ENCODE measurements at places on chromosomes 2 and 18. TPM values are rescaled to one million over a fixed set of nuclear protein-coding genes. Genes with fewer than 3 reads are reported as not detected.

The HNRNPLL gene
- 80.7 TPM for total RNA-seq

The RAB6C gene
- total RNA-seq, result 0.14 TPM

The CD8A gene
- 180 TPM for total RNA-seq

GRCh38 chr18:47758000-47758399, 172.5 kb downstream of the SMAD2 start:
- peaks cover 47% of the 10 kb centered on the region for H3K27me3 ChIP-seq
- peaks cover 16% of the 10 kb centered on the region for H3K36me3 ChIP-seq
- H3K4me3 ChIP-seq, result no peak overlapping the region
- H3K27ac ChIP-seq, result no peak overlapping the region
- DNase-seq, result no peak
- H3K4me1 ChIP-seq, result no peaks in the 10 kb centered on the region

DNA sequence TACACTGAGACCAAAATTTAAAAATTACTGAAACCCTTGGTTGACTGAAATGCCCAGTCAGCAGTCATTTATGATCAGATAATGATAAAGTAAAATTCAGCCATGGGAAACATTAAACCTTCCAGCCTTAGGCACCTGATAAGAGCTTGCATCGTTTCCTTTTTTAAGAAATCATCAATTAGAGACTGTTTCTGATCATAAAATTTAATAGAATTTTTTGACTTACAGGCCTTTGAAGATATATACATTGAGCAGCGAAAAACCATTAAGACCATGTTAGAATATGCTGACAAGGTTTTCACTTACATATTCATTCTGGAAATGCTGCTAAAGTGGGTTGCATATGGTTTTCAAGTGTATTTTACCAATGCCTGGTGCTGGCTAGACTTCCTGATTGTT, 99.6 kb upstream of the CSRNP3 start:
- H3K27ac ChIP-seq, result no peak overlapping the region
- no peaks in the 10 kb centered on the region for H3K4me1 ChIP-seq
- H3K36me3 ChIP-seq, result no peaks in the 10 kb centered on the region
- H3K27me3 ChIP-seq, result no peaks in the 10 kb centered on the region

GRCh38 chr2:199739413-199740110, 111.4 kb downstream of the FTCDNL1 start:
- peaks cover 22% of the 10 kb centered on the region for H3K27me3 ChIP-seq
- peak; percentile 71 for DNase-seq
- H3K27ac ChIP-seq, result no peak overlapping the region
- H3K36me3 ChIP-seq, result no peaks in the 10 kb centered on the region

GRCh38 chr2:55175254-55176093, 56.6 kb downstream of the CLHC1 start:
- H3K36me3 ChIP-seq, result no peaks in the 10 kb centered on the region
- DNase-seq, result no peak
- no peaks in the 10 kb centered on the region for H3K27me3 ChIP-seq
- H3K4me1 ChIP-seq, result peaks cover 6% of the 10 kb centered on the region
- peak overlapping the region; percentile 60 for H3K27ac ChIP-seq
- no peak overlapping the region for H3K4me3 ChIP-seq

DNA sequence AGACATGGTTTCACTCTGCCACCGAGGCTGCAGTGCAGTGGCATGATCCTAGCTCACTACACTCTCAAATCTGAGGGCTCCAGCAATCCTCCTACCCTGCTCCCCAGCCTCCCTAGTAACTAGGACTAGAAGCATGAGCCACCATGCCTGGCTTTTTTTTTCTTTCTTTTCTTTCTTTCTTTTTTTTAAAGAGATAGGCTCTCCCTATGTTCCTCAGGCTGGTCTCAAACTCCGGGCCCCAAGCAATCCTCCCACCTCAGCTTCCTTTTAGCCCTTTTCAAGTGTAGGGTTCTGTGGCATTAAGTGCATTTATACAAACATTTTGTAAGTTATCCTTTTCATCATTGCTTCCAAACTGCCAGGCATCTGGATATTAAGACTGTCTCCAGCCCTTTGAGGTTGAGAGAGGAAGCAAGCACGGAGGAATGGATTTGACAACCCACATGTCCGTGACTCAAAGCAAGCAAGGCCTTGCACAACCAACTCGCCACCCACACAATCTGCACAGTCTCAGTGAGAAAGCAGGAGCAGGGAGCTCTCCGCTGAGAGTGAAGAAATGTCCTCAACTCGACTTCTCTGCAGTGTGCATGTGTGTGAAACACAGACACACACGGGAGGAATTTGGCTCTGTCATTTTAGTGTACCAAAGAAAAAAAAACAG, 65.6 kb downstream of the ATP8B1 start:
- no peaks in the 10 kb centered on the region for H3K27me3 ChIP-seq
- H3K36me3 ChIP-seq, result peaks cover 5% of the 10 kb centered on the region
- DNase-seq, result no peak
- no peak overlapping the region for H3K4me3 ChIP-seq
- no peaks in the 10 kb centered on the region for H3K4me1 ChIP-seq
